AG20443 (cell line): ENCODE measurements at places on chromosomes 3 and 15.

DNA sequence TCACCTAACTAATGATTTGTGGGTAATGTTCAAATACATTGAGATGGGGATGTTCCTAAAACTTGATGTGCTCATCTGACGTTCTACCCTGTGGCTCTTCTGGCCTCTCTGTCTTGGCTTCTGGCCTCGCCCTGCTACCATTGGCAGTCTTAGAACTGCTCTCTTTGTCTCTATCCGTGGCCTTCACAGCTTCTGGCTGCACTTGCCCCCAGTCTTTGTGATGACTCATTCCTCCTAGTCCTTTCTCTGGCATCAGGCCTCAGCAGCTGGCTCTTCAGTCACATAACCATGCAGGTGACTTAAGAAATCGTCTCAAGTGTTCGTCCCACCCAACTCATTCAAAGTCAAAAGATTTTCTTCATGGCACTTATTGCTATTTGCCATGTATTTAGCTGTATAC is 188.1 kb downstream of the BBX start:
- DNase-seq = peak; percentile 62

- no peak for DNase-seq
These were observed 127.2 kb downstream of the OPA1 start for GRCh38 chr3:193720169-193720568.

DNA sequence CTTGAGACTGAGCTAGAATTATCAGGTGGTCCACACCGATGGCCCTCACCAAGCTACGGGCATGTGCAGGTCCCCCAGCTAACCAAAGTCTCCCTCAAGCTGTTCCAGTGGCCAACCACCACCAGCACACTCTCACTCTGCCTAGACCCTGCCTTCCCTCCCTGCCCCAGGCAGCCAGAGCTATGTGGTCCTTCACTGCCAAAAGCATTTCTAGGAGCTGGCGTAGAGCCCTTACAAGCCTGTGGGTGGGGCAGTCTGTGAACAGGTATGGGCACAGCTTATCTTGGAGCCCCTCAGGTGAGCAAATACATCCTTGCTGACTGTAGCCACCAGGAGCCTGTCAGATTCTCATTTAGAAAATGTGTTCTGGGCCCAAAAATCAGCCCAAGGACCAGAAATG is 159.8 kb upstream of the PPP2R3A start:
- DNase-seq = no peak

- DNase-seq = no peak
These were observed 763 bp downstream of the GOLGB1 start for GRCh38 chr3:121748680-121749275.

GRCh38 chr3:129101370-129102138 is 20.1 kb downstream of the RAB43 start:
- no peak for DNase-seq

- no peak for DNase-seq
These were observed 124.3 kb downstream of the NEO1 start for GRCh38 chr15:73176598-73176997.

- no peak for DNase-seq
These were observed 29.0 kb upstream of the SLMAP start for GRCh38 chr3:57727106-57727505.
